ENCODE measurements at places on chromosomes 16 and 17.

GRCh38 chr17:3771140-3771539, 29.8 kb downstream of the ITGAE start:
- no peak for DNase-seq

GRCh38 chr16:67021321-67021720, 7.6 kb upstream of the CBFB start:
- DNase-seq: no peak

- DNase-seq: no peak
Measured at GRCh38 chr17:59371416-59372100, 40.1 kb downstream of the YPEL2 start.

GRCh38 chr16:84509032-84509950, 4.8 kb upstream of the MEAK7 start:
- no peak for DNase-seq

DNA sequence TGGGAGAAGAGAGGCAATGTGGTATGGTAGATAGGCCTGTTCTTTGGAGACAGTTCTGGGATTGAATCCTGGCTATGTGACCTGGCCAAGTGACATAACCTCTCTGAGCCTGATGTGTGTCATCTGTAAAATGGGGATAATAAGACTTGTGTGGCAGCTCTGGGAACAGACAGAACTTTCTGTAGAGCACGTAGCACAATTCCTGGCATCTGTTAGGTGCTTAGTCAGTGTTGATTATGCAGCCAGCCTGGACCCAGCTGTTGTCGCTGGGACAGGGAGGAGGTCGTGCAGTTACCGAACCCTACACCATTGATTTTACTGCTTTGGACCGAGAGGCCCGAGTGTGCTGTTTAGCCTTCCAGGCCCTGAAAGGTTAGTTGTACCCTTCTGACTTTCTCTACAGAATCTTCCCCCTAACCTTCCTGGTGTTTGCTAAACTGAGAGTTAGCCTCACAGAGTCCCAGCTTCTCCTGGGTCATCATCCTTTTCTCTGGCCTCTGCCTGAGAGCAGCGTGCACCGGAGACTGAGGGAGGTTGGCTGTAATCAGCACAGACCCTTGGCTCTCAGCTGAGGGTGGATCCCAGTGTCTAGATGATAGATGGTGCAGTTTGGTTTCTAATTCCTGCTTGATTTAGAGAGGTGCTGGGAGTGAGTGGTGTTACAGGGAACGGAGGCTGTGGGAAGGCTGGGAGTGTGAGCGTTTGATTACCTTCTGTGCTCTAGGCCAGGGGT, 31.9 kb downstream of the MSI2 start:
- DNase-seq: no peak

DNA sequence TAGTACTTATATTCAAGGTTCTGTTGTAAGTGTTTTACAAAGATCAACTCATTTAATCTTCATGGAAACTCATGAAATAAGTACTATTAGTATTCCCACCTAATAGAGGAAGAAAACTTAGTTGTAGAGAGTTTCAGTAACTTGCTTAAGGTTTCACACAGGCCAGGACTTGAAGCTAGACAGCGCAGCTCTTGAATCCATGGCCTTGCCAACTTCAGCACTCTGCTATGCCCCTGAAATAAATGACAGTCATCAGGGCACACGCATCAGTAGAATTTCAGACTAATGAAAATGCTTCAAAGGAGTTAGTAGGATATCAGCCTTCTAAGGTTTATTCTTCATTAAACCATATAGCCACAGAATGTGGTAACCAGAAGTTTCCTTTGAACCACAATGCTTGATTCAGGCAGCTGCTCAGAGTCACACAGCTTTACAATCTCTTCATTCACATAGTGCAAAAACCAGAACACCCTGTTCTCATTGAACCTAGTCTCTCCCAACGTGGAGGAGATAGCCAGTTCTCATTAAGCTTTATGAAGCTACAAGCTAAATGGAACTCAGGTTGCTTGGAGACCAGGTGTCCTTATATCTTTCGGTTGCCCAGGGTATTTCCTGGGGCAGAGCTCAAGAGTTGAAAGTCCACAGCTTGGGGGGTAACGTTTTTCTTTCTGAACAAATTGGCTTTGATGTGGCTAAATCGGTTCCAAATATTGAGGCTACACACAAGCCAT, 39.7 kb downstream of the KCNJ2 start:
- DNase-seq: no peak

GRCh38 chr17:82846061-82846691, 6.4 kb upstream of the ZNF750 start:
- DNase-seq: no peak

DNA sequence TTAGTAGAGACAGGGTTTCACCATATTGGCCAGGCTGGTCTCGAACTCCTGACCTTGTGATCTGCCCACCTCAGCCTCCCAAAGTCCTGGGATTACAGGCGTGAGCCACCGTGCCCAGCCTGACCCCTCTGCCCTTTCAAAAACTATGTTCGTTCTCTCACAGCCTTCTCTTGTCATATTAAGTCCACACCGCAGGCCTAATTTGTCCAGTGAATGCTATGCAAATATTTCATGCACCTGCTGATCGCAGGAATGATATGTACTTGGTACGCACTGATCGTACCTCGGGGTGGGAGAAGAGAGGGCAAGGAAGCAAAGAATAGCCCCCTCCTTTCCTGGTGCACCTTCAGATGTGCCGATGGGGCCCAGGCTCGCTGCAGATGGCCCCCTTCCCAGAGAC, 3.0 kb upstream of the BIRC5 start:
- DNase-seq: no peak

GRCh38 chr17:8558144-8558543, 72.4 kb downstream of the MYH10 start:
- no peak for DNase-seq

DNA sequence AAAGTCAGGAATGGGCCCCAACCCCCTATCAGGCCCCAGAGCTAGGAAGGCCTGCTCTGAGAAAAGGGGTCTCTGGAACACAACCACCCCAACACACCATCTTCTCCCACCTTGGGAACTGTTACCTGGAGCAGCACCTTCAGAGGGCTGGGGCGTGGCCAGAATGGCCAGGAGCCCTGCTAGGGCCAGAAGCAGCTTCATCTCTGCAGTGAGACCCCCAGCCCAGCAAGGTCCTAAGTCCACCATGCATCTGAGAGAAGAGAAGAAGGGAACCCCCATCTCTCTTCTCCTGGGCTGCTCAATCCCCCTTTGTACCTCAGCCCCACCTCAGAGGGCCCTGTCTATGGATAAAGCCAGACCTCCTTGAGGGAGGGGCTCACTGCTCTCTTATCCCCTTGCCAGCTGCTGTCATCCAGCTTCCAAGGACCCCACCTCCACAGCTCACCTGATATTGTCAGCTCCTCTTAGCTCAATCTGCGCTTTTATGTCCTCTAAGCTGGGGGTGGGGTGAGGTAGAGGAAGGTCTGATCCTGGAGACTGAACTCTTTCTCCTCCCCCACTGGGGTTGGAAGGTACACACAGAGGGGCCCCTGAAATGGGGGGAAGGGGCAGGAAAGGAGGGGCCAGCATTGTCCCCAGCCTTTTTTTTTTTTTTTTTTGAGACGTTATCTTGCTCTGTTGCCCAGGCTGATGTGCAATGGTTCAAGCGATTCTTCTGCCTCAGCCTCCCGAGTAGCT, at the start of gene MPO:
Gene MPO, minus strand, starts transcription at position 456 of the 738 bp plus-strand sequence. Its CDS starts 177 bp downstream, at position 279.
- DNase-seq: no peak

DNA sequence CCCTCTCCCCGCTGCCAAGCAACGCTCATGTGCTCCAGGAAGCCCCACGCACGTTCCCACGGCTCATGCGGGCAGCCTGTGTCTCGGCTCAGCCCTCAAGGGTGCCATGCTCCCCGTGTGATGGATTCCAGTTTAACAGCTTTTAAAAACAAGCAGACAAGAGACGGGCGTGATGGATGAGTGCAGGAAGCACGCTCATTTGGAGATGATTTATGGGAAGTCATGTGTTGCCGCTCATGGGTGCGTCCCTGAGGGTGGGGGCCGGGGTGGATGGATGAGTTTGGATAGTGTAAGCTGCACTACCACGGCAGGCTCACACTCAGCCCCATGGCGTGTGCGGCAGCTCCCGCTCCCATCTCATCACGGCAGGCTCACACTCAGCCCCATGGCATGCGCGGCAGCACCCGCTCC, 132.8 kb downstream of the RBFOX3 start:
- no peak for DNase-seq

- no peak for DNase-seq
Measured at GRCh38 chr16:23667355-23667659, 11.4 kb upstream of the PLK1 start.

- DNase-seq: no peak
Measured at GRCh38 chr16:49811644-49812334, 44.1 kb downstream of the ZNF423 start.

DNA sequence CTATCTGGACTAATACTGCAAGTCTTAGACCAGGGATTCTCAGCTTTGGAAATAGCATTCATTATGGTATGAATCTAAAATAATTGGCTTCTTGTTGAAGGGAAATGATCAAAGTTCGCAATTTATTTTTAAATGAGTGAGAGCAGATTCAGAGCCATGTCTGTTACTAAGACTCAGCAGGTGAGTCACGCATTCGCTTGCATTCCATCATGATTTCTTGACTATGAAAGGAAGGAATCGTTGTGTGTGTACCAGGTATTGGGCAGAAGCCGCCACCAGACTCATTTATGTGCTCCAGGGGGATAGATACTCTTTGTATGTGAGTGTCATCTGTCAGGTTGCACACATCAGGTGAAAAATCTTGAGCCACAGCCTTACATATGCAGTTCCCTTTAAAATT, 10.8 kb downstream of the GSG1L2 start:
- no peak for DNase-seq

DNA sequence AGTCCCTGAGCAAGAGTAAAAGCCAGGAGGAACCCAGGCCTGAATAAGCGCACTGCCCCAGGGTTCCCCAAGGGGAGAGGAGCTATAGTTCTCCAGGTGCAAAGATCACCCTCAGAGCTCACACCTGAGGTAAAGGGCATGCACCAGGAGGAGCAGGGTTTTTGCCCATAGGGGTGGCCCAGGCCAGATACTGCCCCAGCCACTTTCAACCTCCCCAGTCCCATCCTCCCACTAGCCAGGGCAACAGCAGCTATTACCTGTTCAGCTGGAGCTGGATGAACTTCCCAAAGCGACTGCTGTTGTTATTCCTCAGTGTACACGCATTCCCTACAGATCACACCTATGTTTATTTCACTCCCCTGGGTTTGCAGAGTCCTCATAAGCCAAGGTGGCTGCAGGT, 19.8 kb downstream of the MYO19 start:
- no peak for DNase-seq

DNA sequence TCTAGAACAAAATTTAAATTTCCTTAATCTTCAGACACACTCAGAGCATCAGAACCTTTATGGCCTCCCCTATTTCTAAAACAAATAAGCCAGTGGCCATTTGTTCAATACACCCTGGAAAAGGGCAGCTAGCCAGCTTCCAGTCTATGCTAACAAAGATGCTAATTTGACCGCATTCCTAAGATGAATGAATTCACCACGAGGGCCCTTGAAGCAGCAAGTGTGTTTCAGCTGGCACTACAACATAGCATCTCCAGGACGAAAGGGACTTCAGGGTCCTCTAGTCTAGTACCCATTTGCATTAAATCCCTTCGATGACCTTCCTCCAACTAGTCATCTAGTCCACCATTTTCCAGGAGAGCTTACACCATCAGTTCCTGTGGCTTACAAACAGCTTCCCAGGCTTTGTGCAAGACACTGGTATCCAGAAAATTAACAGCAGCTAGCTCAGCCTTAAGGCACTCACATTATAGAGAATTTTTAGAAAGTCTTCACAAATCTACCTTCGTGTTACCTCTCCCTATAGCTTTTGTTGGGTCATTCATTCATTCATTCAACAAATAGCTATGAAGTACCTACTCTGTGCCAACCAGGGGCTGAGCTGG, 10.9 kb downstream of the KRT37 start:
- no peak for DNase-seq

GRCh38 chr16:71635632-71636031, 9.6 kb downstream of the MARVELD3 start:
- DNase-seq: no peak

- DNase-seq: no peak
Measured at GRCh38 chr17:64040206-64040605, 19.8 kb upstream of the ICAM2 start.

- DNase-seq: no peak
Measured at GRCh38 chr16:47732523-47733111, 271.5 kb downstream of the PHKB start.

DNA sequence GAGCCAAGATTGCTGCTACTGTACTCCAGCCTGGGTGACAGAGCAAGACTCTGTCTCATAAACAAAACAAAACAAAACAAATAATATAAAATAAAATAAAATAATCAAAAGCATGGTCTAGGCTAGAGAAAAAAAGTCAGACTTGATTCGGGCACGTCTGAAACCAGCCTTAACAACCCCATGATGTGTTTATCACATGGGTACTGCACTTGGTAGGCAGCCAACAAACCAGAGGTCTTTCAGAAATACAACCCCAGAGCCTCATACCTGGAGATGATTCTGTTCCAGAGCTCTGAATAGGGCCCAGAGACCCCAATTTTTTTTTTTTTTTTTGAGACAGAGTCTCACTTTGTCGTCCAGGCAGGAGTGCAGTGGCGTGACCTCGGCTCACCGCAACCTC, 9.6 kb upstream of the HAPSTR1 start:
- no peak for DNase-seq

DNA sequence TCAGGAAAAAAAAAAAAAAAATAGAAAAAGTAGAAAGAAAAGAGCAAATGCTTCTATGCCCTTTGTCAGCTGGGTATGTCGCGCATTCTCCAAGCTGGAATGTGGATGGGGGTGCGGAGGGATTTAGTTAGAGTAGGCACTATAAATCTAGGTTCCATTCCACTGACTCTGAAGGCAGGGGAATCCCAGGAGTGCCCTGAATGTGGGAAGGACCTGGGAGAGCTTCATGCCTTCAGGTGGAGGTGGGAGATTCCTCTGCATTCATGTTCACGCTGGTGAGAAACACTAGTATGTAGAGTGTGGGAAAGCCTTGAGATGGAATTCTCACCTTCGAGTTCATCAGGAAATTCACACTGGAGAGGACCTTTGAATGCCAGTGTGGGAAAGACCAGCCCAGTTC, 12.4 kb downstream of the ZNF232 start:
- DNase-seq: no peak

DNA sequence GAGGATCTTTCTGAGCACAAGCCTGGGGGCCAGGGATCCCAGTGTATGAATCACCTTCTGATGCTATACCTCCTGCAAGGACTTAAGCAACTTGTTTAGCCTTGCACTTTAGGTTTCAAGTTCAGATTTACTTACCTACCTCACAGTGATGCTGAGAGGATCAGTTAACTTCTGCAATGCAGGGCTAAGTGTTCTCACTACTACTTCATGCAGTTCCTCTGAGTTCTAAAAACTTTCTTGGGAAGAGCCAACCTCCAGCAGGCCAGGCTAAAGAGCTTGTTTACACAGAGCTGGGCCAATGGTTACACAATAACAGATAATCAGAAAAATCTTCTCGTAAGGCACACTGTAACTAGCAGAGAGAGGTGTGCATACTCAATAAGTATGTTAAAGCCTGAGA, 13.0 kb downstream of the VEZF1 start:
- no peak for DNase-seq

GRCh38 chr16:29014561-29015069, 29.8 kb downstream of the LAT start:
- DNase-seq: no peak

All from NCI-H1694 (cell line).